ENCODE measurements at places on chromosomes 7 and 10.

DNA sequence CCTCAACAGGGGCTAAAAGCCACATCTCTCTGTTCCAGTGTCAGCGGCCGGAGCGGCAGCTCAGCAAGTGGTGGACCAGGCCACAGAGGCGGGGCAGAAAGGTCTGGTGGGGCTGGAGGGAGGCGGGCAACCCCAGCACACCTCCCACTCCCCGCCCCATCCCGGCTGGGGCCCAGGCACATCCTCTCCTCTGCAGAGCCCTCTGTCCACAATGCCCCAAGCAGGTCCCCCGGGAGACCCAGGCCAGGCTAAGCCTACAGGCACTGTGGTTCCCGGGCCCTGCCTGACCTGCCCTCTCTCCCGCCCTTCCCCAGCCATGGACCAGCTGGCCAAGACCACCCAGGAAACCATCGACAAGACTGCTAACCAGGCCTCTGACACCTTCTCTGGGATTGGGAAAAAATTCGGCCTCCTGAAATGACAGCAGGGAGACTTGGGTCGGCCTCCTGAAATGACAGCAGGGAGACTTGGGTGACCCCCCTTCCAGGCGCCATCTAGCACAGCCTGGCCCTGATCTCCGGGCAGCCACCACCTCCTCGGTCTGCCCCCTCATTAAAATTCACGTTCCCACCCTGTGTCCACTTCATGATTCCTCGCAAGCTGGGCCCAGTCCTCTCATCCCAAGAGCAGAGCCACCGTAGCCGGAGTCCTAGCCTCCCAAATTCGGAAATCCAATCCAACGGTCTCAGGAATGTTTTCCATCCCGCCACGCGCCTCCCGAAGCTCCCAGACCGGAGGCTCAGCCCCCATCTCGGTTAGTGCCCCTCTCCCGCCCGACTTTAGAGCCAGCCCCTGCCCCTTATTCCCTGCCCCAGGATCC is 2.1 kb downstream of the ADIRF start:
- DNase-seq = no peak

- no peak for DNase-seq
These were observed 186.8 kb upstream of the CXCL12 start for GRCh38 chr10:44571701-44572100.

DNA sequence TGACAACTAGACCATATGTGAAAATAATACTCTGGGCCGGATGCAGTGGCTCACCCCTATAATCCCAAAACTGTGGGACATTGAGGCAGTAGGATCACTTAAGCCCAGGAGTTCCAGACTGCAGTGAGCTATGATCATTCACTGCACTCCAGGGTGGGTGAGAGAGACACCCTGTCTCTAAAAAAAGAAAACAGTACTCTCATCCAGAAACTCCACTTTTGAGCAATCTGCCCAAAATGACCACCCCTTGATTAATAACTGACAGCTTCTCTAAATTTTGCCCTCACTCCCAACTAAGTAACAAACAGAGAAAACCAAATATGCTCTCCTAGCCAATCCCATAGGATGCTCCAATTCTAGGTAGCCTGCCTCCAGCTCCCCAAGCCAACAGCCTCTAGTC is 62.5 kb upstream of the AKR1E2 start:
- DNase-seq = no peak

GRCh38 chr7:48515171-48515570 is 343.9 kb downstream of the ABCA13 start:
- no peak for DNase-seq

GRCh38 chr7:82633592-82633991 is 190.0 kb upstream of the CACNA2D1 start:
- DNase-seq = no peak

DNA sequence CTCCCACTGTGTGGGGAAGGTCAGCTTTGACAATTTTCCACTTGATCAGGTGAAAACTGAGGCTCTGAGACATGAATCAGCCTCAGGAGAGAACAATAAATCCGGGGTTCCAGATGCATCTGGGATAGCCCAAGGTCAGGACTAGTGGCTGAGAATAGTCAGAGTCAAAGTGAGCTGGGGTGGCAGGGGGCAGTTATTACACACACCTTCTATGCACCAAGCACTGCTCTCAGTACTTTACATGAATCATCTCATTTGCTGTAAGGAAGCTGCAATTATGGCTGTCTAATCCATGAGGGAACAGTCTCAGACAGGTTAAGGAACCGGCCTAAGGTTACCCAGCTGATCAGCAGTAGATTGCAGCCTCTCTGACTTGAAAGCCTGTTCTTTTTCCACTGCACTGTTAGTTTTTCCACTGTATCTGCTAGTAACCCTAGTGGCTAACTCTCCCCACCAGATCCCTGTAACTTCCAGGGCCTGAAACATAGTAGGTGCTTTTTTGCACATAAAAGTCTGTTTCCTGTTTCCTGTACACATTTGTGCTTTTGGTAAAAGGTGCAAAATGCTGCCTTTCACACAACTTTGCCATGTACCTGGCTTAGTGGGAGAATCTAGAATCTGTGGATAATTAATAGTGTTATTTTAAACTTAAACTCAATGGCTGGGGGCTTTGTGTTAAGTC is 125.9 kb downstream of the EMX2 start:
- no peak for DNase-seq

GRCh38 chr10:49240946-49241345 is 52.8 kb upstream of the TMEM273 start:
- no peak for DNase-seq

- DNase-seq = no peak
These were observed 718.9 kb downstream of the LRMDA start for GRCh38 chr10:76150139-76150875.

DNA sequence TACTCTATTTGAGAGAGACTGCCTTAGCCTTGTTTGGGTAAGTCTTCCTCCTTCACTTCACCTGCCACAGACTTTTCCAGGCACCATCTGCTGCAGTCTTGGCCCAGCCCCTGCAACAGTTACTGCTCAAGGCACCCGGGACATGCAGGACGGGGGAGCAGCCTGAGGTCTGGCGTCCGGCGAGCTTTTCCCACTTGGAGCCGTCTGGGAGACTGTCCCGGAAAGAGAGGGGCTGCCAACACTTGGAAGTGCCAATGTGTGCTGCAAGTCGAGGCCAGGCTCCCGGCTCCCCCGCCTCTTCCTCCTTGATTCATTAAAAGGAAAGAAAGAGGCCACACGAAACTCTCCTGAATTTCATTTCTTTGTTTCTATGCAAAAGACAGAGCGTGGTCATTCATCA is 13.7 kb downstream of the HTRA1 start:
- DNase-seq = no peak

DNA sequence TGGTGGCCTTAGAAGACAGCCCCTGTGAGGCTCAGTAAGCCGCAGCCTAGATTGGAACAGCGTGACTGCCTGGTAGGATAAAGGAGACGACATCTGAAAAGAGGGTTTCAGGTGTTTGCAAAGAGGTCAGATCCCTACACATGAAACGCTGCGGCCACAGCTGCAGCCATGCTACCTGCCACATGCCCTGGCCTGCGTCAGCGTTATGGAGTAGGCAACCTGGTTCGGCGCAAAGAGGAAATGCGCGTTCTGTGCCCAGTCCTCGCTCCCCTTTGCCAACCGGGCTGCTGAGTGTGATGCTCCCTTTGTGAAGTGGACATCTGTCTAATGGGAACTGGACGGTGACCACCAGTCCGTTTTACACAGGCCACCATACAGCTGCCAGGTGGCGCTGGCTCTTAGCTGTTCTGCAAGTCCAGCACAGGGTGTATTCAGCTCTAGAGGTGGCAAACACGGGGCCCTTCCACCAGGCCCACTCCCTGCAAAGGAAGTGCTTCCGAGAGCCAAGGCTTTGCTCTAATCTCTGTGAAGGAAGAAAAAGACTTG is 160.3 kb downstream of the CELF2 start:
- DNase-seq = peak; percentile 24

GRCh38 chr10:103648251-103648635 is 154.7 kb downstream of the NEURL1 start:
- no peak for DNase-seq

DNA sequence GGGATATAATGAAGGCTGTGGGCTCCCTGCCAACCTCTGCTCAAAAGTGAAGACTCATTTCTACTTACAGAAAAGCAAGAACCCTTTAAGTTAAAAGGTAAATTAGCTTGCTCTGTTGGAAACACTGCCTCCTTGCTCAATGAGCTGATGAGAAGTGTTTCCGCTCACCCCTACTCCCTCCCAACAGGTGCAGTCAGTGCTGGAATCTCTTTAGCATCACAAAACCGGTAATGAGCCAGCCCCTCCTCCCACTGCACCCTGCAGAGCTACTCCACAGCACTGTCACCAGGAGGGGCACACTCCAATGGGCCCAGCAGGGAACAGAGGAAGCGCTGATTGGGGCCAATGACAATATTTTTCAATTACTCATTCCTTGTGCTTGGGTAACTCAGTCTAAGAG is 262.5 kb downstream of the TCERG1L start:
- DNase-seq = no peak

GRCh38 chr7:85052056-85052737 is 134.7 kb downstream of the SEMA3D start:
- DNase-seq = no peak

GRCh38 chr7:41491883-41492471 is 210.9 kb downstream of the INHBA start:
- DNase-seq = no peak

DNA sequence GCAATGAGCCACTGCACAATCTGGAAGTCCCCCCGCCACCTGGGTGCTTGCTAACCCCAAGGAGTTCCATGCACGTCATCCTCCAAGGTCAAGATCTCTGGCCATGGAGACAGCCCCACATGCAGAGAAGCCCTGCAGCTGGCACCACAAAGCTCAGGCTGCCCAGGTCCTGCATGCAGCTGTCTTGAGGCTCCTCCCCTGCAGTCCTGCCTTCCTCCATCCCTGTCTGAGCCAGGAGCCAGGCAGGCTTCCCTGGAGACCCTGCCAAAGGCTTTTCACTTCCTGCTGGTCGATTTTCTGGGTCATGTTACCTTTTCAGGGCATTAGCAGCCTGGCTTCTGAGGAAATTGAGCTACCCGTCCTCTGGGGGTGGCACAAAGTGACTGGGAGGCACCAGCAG is 12.5 kb upstream of the TMEM72 start:
- no peak for DNase-seq

DNA sequence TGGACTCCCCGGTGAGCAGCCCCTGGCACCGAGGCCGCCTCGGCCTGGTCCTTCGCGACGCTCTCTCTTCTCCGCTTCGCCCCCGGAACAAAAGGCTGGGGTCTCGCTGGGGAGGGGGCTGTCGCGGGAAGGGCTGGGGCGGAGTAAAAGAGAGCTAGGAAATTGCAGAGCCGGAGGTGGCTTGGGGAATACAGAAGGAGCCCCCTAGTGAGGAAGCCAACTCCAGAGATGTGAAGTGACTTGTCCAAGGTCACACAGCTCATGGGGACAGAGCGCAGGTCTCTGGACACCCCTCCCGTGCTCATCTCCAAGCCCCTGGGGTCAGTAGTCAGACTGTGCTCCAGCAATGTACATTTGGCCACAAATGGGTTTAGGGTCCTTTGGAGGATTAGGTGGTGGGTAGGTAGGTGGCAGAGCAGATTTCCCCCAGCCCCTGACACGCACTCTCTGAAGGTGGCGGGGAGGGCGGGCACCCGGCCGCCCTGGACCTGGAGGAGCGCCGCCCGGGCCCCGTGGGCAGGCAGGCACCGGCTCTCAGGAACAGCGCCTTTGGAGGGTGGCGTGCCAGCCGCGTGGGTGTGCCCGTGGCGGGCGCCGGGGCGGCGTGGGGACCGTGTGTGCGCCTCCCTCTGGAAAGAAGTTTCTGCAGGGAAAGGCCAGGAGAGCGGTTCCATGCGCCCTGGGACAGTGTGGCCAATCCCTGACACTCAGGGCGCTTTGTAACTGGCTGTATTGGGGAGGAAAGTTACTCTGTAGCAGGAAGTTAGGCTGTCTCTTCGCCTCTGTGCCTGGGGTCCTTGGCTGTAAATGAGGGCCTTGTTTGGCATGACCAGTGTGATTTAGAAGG is 910 bp downstream of the WIPF3 start:
- DNase-seq = no peak

GRCh38 chr10:88889559-88890337 is 9.7 kb downstream of the STAMBPL1 start:
- DNase-seq = no peak

GRCh38 chr10:90179696-90180407 is 478.5 kb downstream of the KIF20B start:
- no peak for DNase-seq

DNA sequence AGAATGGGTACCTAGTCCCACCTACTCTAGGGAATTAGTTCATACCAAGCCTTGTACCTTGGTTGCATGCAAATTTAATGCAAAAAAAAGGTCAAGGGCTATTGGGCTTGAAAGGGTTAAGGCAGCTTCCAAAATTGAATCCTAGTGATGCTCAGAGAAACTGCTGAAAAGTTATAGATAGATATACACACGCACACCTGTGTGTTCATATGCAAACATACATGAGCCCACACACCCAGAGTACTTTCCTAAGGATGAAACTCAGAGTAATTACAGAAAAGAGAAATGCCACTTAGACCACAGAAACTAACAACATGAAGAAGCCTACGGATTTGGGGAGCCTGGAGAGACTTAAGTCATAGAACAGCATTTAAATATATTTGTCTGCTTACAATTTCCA is 1.5 kb downstream of the SLC25A13 start:
- no peak for DNase-seq

GRCh38 chr10:126380352-126381076 is 7.8 kb downstream of the ADAM12 start:
- no peak for DNase-seq

DNA sequence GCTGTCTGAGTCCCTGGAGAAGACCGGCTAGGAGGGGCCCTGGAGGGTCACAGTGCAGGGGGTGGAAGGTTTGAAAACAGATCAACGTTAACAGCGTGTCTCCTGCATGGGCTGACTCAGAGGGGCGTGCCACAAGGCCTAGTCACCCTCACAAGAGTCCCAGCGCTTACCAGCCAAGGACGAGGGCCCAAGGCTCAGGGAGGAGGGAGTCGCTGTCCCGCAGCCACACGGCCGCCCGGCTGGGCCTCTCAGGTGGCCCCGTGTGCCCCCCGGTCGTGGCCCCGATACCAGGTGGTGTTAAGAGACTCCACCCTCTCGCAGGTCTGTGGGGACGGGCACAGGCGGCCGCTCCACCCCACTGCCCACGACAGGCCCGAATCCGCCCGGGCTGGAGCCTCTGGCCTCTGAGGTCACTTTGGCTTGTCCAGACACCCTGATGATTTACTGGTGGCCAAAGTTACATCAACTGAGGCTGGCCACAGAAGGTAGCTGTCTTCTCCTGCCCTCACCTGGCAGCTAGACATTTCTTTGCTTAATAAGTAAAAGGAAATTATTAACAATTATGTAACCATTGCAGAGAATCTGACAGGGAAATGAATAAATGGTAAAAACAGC is 34.0 kb downstream of the FAM20C start:
- DNase-seq = no peak

GRCh38 chr10:114477285-114477684 is 73.0 kb upstream of the AFAP1L2 start:
- DNase-seq = no peak

GRCh38 chr7:82446897-82447296 is 3.3 kb upstream of the CACNA2D1 start:
- no peak for DNase-seq

GRCh38 chr10:52019077-52019555 is 295.0 kb upstream of the DKK1 start:
- DNase-seq = no peak

All from central memory CD4-positive, alpha-beta T cell (primary cell).